ENCODE measurements at places on chromosomes 1 and 21. TPM values are rescaled to one million over a fixed set of nuclear protein-coding genes. Genes with fewer than 3 reads are reported as not detected.

PRAMEF1 gene
- not detected for total RNA-seq

SPRR2A gene
- 1.8 TPM for total RNA-seq

MASP2 gene
- total RNA-seq, result not detected

GRCh38 chr21:20311234-20311787, 686.9 kb upstream of the NCAM2 start:
- DNase-seq, result no peak

- DNase-seq, result no peak
Observed at GRCh38 chr1:243375596-243375995, 119.8 kb downstream of the SDCCAG8 start.

- no peak for DNase-seq
Observed at GRCh38 chr21:42073145-42074099, 2.3 kb downstream of the UMODL1 start.
